CD4-positive, alpha-beta T cell treated with Interleukin-4 for 1 hour (primary cell): ENCODE measurements at places on chromosomes 5 and 9.

GRCh38 chr9:69093471-69094103 is 58.0 kb downstream of the FXN start:
- DNase-seq = no peak

- DNase-seq = no peak
Measured at GRCh38 chr5:173291722-173292658, 36.2 kb downstream of the STC2 start.

DNA sequence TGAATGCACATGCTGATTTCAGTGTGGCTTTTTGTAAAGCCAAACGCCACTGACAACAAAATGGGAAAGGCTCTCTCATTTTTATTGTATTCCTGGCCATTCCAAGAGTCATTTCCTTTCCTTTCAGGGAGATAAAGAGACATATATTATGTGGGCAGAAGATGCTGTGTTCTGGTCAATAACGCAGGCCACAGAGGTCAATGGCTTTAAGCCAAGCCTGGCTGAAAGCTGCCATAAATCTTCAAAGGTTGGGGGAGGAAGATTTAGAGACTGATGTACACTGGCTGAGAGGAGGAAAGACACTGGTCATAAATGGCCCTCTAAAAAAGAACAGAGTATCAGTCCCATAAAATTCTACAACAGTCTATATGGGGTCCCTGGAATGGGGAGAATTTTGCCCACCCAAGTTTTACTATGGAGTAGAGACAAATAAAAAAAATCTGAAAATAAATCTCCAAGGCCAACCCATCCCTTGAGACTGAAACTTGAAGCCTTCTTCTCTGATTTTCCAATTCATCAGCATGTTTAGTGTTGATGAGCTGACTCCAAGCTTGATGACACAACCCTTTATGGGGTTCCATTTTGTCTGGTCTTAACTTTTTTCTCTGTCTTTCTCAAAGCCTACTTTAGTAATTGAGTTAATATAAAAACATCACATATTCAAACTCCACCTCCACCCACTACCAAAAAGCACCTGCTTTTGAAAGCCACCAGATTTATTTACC is 152.1 kb upstream of the SLC24A2 start:
- no peak for DNase-seq

DNA sequence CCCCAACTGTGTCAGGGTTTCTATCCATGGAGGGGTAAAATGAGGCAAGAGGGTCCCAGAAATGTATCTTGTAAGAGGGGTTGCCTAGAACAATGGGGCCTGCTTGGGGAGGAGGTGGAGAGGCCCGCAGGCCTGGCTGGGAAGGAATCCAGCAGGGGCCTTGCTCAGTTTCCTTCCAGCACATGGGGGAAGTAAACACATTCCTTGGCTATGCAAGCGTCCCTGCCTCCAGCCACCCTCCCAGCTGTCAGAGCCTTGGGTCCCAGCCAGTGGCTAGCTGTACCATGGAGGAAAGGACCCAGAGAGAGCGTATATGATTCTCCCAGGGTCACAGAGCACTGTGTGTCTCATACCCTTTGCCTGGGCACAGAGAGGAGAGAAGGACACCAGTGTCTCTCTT is 71.1 kb upstream of the IL17B start:
- DNase-seq = no peak

DNA sequence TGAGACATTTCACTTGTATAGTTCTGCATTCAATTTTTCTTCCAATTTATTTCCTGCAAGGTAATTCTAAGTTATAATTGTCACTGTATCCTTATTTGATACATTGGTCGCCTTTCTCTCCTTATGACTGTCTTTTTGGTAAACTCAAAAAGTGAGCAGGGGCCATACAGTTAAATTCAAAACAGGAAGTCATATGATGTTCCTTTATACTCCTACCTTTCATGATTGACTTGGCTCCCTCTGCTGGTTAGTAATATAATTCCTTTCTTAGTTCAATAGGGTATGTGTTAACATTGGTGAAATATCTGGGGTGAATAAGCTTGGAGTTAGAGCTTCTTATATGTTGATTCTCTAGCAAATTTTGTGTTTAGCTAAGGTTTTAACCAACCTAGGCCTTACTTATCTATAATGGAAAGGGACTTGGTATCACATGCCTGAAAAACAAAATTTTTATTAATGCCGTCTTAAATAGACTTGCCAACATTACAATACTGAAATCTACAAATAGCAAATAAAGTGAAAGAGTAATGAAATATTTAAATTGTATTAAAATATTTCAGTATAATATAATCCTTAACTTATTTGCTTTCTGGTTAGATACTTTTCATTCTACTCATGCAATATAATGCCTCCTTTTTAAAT is 6.0 kb upstream of the NIPBL start:
- no peak for DNase-seq

DNA sequence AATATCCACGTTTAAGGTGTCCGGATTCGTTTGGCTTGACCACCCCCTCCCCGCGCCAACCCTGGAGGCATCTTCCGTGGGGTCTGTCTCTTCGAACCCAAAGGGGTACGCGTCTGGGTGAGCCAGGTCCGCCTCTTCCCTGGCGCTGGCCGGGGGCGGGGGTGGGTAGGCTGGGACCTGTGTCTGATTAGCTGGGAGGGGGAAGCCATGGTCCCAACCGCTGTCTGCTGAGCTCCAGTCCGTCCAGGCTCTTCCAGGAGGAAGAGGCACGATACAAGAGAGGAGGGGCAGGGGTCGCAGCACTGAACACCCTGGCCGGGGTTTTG is at the start of gene LVRN:
LVRN (plus strand) TSS at position 237 of the 326 bp plus-strand sequence. CDS start 143 bp downstream, outside the sequence.
- DNase-seq = no peak

DNA sequence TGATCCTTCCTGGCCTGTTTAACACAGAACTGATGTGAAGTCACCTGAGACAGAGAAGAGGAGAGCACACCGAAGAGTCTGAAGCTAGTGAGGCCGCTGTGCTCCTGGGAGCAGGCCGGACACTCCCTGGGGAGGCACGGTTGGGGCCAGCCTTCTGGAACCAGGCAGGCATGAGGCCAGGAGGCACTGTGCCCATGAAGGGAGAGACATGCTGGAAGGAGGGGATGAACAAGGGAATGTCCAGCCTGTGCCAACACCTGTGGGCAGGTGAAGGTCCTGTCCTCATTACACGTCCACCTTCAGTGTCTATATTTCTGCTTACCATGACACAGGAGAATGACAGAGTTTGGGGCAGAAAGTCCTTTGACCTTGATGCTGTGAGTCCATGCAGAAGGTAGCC is 183.8 kb upstream of the S1PR3 start:
- DNase-seq = no peak

- peak; percentile 83 for DNase-seq
Measured at GRCh38 chr5:111254613-111255012, 30.4 kb downstream of the CAMK4 start.

GRCh38 chr9:108069991-108070390 is 580.4 kb upstream of the KLF4 start:
- DNase-seq = no peak

GRCh38 chr9:129567842-129568559 is 52.9 kb downstream of the C9orf50 start:
- DNase-seq = no peak

DNA sequence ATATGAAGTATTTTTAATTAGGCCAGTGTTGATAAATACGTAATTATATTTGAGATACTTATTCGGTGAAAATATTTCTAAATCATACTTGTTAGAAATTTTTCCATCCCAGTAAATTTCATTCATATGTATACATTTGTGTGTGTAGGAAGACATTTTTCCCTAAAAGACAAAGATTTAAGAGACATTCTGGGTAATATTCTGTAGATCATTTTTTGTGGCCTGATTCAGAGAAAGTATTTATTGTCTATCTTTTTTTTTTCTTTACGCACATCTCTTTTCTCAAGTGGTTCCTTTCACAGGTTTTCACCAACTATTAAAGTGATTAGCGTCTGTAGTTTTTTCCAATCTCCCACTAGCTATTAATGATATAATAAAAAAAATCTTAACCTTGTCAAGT is 224.1 kb downstream of the MEF2C start:
- no peak for DNase-seq

DNA sequence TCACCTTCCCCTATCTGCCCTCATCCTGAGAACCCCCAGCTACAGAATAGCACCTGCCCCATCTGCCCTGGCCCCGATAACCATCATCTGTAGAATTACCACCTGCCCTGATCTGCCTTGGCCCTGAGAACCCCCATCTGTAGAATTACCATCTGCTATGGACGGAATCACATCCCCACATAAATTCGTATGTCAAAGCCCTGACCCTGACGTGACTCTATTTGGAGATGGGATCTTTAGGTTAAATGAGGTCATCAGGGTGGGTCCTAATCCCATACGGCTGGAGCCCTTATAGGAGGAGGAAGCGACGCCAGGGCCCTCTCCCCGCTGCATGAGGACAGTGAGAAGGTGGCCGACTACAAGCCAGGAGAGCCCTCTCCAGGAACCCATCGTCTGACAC is 32.6 kb downstream of the SARDH start:
- no peak for DNase-seq

GRCh38 chr9:6805532-6805931 is 47.8 kb downstream of the KDM4C start:
- no peak for DNase-seq

- DNase-seq = no peak
Measured at GRCh38 chr5:114055318-114056184, 306.3 kb upstream of the KCNN2 start.

GRCh38 chr5:125756456-125756855 is 666.8 kb upstream of the GRAMD2B start:
- no peak for DNase-seq

DNA sequence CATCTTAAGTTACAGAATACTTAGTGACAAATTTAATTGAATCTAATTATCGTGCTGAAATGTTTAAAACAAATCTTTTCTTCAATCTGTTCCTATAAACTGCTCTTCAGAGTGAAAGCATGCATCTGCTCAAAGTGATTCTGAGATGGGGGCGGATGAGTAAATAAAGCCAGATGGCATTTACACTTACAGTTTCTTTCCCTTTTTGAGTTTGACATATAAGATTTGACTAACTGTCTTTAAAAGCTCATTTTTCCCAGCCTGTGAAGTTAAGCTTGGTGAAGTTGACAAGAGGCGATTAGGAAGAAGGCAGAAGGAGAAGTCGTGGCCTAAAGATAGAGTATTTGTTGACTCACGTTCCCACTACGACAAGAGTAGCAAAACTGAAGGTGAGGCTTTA is 137.4 kb downstream of the LPAR1 start:
- DNase-seq = no peak
